Erythroblast (primary cell): ENCODE measurements at places on chromosomes 5 and 9.

DNA sequence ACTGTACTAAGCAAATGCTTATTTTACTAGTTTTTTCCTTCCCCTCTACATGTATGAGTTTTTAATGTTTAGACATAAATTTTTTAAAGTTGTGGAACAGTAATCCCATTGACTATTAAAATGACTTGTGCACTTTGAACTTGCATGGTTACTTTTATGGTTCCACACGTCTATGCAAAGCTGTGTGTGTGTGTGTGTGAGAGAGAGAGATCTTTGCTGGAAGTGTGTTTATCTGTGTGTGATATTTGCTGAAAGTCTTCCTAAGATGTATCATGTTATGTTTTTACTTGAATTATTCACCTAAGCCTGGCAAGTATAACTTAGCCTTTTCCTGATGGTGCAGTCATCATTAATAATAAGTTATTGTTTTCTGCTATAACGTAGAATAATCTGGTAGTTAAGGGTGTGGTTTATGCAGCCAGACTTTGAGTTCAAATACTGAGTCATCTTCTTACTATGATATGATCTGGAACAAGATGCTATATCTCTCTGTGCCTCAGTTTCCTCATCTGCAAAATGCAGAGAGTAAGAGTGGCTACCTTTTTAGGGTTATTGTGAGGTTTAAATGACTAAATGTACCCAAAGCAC, 138.6 kb downstream of the SMARCA2 start:
- no peak for DNase-seq

- DNase-seq = no peak
These were observed 40.2 kb upstream of the TAS2R1 start for GRCh38 chr5:9670371-9670770.

DNA sequence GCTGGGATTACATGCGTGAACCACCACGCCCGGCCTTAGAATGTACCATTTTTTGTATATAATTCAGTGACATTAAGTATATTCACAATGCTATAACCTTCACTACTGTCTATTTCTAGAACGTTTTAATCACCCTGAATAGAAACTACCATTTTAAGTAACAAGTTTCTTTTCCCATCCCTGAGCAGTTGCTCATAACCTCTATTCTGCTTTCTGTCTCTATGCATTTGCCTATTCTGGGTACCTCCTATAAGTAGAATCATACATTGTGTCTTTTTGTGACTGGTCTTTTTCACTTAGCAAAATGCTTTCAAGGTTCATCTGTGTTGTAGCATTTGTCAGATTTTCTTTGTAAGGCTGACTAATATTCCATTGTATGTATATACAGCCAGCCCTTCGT, 39.9 kb downstream of the DDX46 start:
- DNase-seq = no peak

DNA sequence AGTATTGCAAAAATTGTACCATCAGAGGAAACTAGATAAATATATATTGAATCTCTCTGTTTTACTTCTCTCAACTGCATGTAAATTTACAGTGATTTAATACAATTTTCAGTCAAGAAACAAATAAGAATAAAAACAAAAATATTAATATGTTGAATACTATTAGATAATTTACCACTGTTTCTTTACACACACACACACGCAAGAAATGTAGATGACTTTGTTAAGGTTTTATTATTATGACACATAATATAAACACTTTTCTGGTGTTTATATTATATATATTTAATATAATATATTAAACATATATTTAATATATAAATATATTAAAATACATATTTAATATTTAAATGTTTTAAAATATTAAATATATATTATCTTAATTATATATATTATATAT, 814.3 kb upstream of the CDH10 start:
- no peak for DNase-seq

GRCh38 chr5:79834754-79835714, 145.4 kb downstream of the CMYA5 start:
- DNase-seq = peak; percentile 7

DNA sequence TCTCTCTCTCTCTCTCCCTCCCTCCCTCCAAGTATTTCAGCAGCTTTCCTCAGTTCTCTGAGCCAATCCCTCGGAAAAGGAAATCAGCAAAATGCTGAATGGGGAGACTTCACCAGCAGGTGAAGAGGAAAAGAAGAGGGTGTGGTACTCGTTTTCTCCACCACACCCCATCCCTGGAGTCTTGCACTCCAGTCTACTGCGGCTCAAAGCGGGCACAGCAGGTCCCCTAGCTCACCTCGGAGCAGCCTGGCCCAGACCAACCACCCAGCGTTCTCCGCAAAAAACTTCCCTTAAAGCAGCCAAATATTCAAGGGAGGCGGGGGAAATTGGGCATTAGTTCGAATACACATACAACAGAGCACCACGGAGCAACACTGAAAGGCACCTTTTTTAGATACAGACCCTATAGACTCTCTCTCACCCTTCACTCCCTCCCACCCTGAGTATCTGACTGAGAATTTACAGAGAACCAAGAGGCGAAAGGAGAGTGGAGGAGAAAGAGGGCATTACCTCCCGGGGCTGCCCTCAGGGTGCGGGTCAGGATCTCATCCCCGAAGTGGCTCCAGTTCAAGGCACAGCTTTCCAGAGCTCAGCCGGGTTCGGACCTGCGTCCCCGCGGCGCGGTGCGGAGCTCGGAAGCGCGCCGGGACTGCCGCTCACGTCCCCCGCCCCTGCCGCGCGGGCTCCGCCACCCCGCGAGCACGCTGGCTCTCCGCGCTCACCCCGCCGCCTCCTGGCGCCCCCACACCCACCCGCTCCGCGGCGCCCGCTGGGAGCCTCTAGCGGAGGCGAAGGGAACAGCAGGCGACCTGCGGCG, 1638.5 kb upstream of the C9orf72 start:
- DNase-seq = peak; percentile 71
